ENCODE measurements at places on chromosomes 7 and 10. TPM values are rescaled to one million over a fixed set of nuclear protein-coding genes. Genes with fewer than 3 reads are reported as not detected.

SLC18A3 gene
- not detected for total RNA-seq

SDK1 gene
- total RNA-seq = 1.1 TPM

EPHA1 gene
- not detected for total RNA-seq

JCAD gene
- 10.2 TPM for total RNA-seq

CCDC172 gene
- total RNA-seq = not detected

ANKRD30A gene
- not detected for total RNA-seq

PRPS1L1 gene
- not detected for total RNA-seq

GDF2 gene
- 0.14 TPM for total RNA-seq

MSMB gene
- total RNA-seq = not detected

NPSR1 gene
- not detected for total RNA-seq

CDH23 gene
- under 0.01 TPM for total RNA-seq

GFRA1 gene
- 6.0 TPM for total RNA-seq

MRLN gene
- not detected for total RNA-seq

DPP6 gene
- under 0.01 TPM for total RNA-seq

TMEM270 gene
- total RNA-seq = not detected

OR13A1 gene
- under 0.01 TPM for total RNA-seq

ADAM12 gene
- total RNA-seq = 30.4 TPM

PPP1R9A gene
- total RNA-seq = 0.14 TPM

TAS2R4 gene
- total RNA-seq = 0.86 TPM

STEAP1 gene
- 56.8 TPM for total RNA-seq

CFAP69 gene
- total RNA-seq = 3.6 TPM

DRGX gene
- total RNA-seq = not detected

PRLHR gene
- not detected for total RNA-seq

MBLAC1 gene
- total RNA-seq = 2.9 TPM

LRRC18 gene
- not detected for total RNA-seq

SPAG6 gene
- not detected for total RNA-seq

ZNF25 gene
- 8.2 TPM for total RNA-seq

FAM221A gene
- total RNA-seq = 1.1 TPM

TCERG1L gene
- not detected for total RNA-seq

USP54 gene
- 15.1 TPM for total RNA-seq

KNDC1 gene
- total RNA-seq = under 0.01 TPM

RGR gene
- total RNA-seq = not detected

HGF gene
- 282 TPM for total RNA-seq

All from placental pericyte (primary cell).